ENCODE measurements at places on chromosomes 13 and 19.

- no peak for DNase-seq
These were observed 305.3 kb downstream of the IRS2 start for GRCh38 chr13:109481040-109481439.

- DNase-seq: no peak
These were observed 530.9 kb upstream of the NBEA start for GRCh38 chr13:34411177-34411576.

- no peak for DNase-seq
These were observed 306.5 kb downstream of the KCTD12 start for GRCh38 chr13:76579701-76580100.

GRCh38 chr13:98295371-98295770 is 118.3 kb upstream of the RNF113B start:
- DNase-seq: no peak

GRCh38 chr19:23956051-23956450 is 41.4 kb downstream of the ZNF726 start:
- DNase-seq: no peak

DNA sequence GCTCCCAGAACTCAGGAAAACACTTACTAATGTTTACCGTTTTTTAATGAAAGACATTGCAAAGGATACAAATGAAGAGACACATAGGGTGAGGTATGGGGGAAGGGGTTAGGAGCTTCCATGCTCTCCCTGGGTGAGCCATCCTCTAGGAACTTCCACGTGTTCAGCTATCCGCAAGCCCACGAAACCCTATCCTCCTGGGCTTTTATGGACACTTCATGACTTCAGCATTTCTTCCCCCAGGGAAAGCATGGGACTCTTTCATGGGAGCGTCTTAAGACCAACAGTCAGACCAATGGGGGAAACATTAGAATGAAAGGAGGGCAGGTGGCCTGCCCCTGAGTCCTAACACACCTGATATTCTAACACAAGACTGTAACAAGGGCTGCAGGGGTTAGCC is 6.6 kb upstream of the ESD start:
- DNase-seq: no peak

Measured in stimulated activated CD8-positive, alpha-beta memory T cell treated with anti-CD3 and anti-CD28 coated beads, Interleukin-4, amount 100 ng/mL, for 1 hour (primary cell).